Cardiac muscle cell (in vitro differentiated cells and primary cell): ENCODE measurements at places on chromosomes 2 and 18. TPM values are rescaled to one million over a fixed set of nuclear protein-coding genes. Genes with fewer than 3 reads are reported as not detected.
A peak's percentile ranks its signal among the peaks of the same experiment; 100 is the strongest.

Gene RAB6C
- polyA plus RNA-seq, result 0.07 TPM in 1 of 2 replicates, not detected in the other

Gene IL36G
- not detected in 2 replicates for polyA plus RNA-seq

Gene IL1F10
- not detected in 2 replicates for polyA plus RNA-seq

DNA sequence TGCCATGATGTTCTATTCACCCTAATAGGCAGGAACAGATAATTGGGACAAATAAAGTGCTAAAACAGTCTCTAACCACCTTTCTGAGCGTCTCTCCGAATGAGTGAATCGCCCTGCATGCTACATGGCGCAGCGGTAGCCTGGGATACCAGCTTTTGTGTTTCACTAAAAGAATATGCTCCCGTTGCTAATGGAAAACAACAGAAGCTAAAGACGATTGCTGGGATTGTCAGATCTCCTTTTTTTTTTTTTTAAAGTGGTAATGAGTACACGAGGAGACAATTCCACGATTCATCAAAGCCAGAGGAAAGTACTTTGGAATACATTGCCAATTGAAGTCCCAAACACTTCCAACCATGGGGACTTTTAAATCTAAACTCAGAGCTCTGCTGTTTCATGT, 1815.3 kb upstream of the CELF4 start:
- no peaks in the 10 kb centered on the region for H3K36me3 ChIP-seq
- no peak overlapping the region for H3K4me3 ChIP-seq
- no peak for DNase-seq

DNA sequence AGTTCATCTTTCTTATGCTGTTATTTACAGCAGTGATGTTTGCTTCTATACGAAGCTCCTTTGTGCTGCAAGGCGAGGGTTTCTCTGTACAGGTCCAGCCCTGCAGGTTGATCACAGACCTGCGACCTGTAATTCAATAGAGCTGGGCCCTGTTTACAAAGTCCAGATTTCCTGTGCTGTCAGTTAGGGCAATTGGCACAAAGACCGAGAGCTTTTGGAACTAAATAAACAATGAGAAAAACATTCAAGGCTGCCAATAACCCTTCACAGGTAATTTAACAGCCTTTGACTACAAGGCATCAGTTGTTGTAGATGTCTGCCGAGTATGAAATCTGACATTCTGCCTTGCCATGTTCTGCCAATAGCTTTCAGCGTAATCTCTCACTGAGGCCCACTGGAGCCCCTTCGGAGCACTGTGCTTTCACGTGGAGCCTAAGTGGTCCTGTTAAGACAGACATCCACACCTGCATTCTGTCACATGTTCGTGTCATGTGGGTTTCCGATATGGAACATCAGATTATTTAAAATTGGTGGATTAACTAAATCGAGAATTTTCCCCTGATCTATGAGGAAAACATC, 232.5 kb downstream of the PTGR3 start:
- peaks cover 6% of the 10 kb centered on the region for H3K4me1 ChIP-seq
- DNase-seq, result no peak
- H3K4me3 ChIP-seq, result no peak overlapping the region
- no peaks in the 10 kb centered on the region for H3K27me3 ChIP-seq
- no peak overlapping the region for H3K27ac ChIP-seq
- H3K36me3 ChIP-seq, result no peaks in the 10 kb centered on the region

- peak overlapping the region; percentile 31 for H3K27ac ChIP-seq
- no peaks in the 10 kb centered on the region for H3K36me3 ChIP-seq
- no peaks in the 10 kb centered on the region for H3K27me3 ChIP-seq
- no peak overlapping the region for H3K4me3 ChIP-seq
These were observed 167.9 kb upstream of the SLC39A10 start for GRCh38 chr2:195489101-195489500.

- no peaks in the 10 kb centered on the region for H3K27me3 ChIP-seq
- H3K36me3 ChIP-seq, result no peaks in the 10 kb centered on the region
- H3K27ac ChIP-seq, result peak overlapping the region; percentile 77
- peaks cover 13% of the 10 kb centered on the region for H3K4me1 ChIP-seq
- peak; percentile 7 for DNase-seq
- H3K4me3 ChIP-seq, result no peak overlapping the region
These were observed 14.3 kb downstream of the WDSUB1 start for GRCh38 chr2:159272156-159272555.

DNA sequence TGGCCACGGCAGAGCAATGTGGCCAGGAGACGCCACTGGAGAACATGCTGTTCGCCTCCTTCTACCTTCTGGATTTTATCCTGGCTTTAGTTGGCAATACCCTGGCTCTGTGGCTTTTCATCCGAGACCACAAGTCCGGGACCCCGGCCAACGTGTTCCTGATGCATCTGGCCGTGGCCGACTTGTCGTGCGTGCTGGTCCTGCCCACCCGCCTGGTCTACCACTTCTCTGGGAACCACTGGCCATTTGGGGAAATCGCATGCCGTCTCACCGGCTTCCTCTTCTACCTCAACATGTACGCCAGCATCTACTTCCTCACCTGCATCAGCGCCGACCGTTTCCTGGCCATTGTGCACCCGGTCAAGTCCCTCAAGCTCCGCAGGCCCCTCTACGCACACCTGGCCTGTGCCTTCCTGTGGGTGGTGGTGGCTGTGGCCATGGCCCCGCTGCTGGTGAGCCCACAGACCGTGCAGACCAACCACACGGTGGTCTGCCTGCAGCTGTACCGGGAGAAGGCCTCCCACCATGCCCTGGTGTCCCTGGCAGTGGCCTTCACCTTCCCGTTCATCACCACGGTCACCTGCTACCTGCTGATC, 4.9 kb downstream of the GPR17 start:
- no peaks in the 10 kb centered on the region for H3K27me3 ChIP-seq
- H3K27ac ChIP-seq, result peak overlapping the region; percentile 56
- H3K4me3 ChIP-seq, result no peak overlapping the region

- H3K27ac ChIP-seq, result peak within 1 kb of the TSS; percentile 62
- no peaks in the 10 kb centered on the region for H3K36me3 ChIP-seq
- H3K4me3 ChIP-seq, result peak within 1 kb of the TSS; percentile 85
- peaks cover 15% of the 10 kb centered on the region for H3K4me1 ChIP-seq
- peak; percentile 80 for DNase-seq
These were observed at the start of gene APCDD1 for GRCh38 chr18:10453806-10454680. Gene APCDD1 (plus strand): TSS chr18:10454635. CDS start chr18:10454982, 347 bp downstream.

GRCh38 chr18:37578886-37579513, 13.4 kb upstream of the CELF4 start:
- peak; percentile 70 for DNase-seq
- H3K4me3 ChIP-seq, result no peak overlapping the region
- peaks cover 6% of the 10 kb centered on the region for H3K27me3 ChIP-seq
- no peaks in the 10 kb centered on the region for H3K4me1 ChIP-seq

GRCh38 chr2:20525041-20526035, 78.5 kb downstream of the RHOB start:
- no peak overlapping the region for H3K4me3 ChIP-seq
- H3K4me1 ChIP-seq, result no peaks in the 10 kb centered on the region
- H3K27ac ChIP-seq, result no peak overlapping the region
- no peaks in the 10 kb centered on the region for H3K36me3 ChIP-seq
- DNase-seq, result no peak
